HL-60 (cell line): ENCODE measurements at places on chromosomes 5 and 9.

- no peak for DNase-seq
These were observed 298.6 kb downstream of the PARP8 start for GRCh38 chr5:50964746-50965653.

- peak; percentile 52 for DNase-seq
These were observed 71.7 kb upstream of the WWC1 start for GRCh38 chr5:168219515-168220410.

DNA sequence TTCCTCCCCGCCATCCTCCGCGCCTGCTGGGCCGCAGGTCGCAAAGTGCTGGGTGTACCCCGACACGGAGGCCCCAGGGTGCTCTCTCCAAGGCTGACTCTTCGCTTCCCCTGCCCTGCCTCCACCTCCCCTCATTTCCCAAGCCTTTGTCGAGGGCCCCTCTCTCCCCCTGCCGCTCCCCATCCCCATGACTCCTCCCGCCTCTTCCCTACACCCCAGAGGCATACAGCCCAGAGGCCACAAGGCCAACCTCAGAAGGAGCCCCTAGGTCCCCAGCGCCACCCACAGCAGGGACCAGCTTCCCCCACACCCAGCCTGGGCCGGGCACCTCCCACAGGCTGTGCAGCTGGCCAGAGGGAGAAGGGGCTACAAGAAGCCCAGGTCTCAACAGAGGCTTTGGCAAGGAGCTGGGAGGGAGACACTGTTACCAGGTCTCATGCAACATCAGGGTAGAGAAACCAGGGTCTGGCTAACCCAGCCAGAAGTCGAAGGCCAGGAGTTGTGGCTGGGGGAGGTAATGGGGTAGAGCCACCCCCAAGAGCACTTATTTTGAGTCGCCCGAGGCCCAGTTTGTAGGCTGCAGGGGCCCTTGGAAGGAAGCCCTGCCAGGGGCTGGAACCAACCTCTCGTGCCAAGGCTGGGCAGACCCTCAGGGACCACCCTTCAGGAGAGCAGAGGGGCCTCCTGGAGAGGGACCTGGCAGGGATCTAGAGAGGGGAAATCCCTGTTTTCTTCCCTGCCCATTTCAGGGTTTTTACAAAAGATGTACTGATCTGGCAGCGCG lies 24.5 kb upstream of the SARDH start:
- DNase-seq: no peak

GRCh38 chr5:25286319-25286718 lies 641.5 kb upstream of the CDH10 start:
- no peak for DNase-seq

DNA sequence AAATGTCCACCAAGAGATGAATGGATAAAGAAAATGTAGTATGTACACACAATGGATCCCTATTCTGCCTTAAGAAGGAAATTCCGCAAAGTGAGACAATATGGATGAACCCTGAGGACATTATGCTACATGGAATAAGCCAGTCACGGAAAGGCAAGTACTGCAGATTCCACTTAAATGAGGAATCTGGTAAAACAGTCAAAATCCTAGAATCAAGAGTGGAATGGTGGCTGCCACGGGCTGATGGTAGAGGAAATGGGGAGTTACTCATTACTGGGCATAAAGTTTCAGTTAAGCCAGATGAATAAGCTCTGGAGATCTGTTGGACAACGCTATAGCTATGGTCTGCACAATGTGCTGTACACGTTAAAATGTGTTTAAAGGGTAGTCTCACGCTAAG lies 47.2 kb downstream of the STK10 start:
- no peak for DNase-seq
